ENCODE measurements at places on chromosomes 12 and 14. TPM values are rescaled to one million over a fixed set of nuclear protein-coding genes. Genes with fewer than 3 reads are reported as not detected.
A peak's percentile ranks its signal among the peaks of the same experiment; 100 is the strongest.

HOXC10 gene
- total RNA-seq: 0.16 TPM

TSHR gene
- 0.39 TPM for total RNA-seq

KRT2 gene
- not detected for total RNA-seq

SMIM41 gene
- 0.45 TPM for total RNA-seq

AVPR1A gene
- total RNA-seq: 12.1 TPM

PLEKHD1 gene
- total RNA-seq: 0.19 TPM

OR4L1 gene
- not detected for total RNA-seq

- DNase-seq: no peak
Measured at GRCh38 chr14:20757965-20758364, 10.2 kb upstream of the EDDM3B start.

DNA sequence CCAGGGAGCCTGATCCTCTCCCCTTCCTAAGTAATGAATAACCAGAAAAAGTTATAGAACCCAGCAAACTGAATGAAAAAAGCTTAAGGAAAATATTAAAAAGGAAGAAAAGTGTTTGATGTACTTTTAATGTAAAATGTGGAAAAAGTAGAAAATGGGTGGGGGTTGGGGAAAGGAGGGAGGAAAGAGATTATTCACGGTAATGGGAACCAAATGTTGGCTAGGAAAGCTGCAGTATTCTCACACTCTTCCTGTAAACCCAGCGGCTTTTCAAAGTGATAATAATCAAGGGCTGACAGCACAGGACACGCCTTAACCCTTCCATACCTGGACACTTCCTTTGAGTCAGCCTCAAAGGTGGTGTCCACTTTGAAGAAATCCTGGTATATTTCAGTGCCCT, 139.2 kb downstream of the TGFB3 start:
- no peak for DNase-seq

DNA sequence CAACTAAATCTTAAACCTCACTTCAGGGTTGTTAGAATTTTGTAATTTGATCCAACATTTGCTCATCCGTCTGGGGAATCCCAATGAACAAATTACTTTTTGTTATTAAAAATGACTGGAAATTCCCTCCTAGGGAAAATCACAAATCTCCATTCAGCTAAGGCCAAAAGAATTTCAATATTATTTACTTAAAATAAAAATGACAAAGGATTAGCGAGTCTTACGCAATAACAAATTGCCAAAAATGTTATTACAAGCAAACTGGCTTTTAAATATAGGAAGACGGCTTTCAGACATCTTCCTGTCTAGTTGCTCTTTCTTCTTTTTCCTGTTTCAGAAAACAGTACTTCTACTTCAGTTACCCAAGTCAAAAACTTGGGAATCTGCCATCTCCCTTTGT, 92.4 kb upstream of the TSPAN8 start:
- DNase-seq: no peak

GRCh38 chr14:55239320-55239719, 31.9 kb upstream of the FBXO34 start:
- no peak for DNase-seq

- DNase-seq: no peak
Measured at GRCh38 chr14:62289471-62289870, 527.3 kb downstream of the SNAPC1 start.

GRCh38 chr14:99347561-99347960, 75.6 kb upstream of the BCL11B start:
- DNase-seq: peak; percentile 57

- DNase-seq: no peak
Measured at GRCh38 chr14:50021261-50022031, 94.9 kb downstream of the VCPKMT start.

GRCh38 chr14:95484296-95484695, 32.2 kb downstream of the SYNE3 start:
- no peak for DNase-seq

- no peak for DNase-seq
Measured at GRCh38 chr12:19288603-19289244, 150.6 kb upstream of the AEBP2 start.

DNA sequence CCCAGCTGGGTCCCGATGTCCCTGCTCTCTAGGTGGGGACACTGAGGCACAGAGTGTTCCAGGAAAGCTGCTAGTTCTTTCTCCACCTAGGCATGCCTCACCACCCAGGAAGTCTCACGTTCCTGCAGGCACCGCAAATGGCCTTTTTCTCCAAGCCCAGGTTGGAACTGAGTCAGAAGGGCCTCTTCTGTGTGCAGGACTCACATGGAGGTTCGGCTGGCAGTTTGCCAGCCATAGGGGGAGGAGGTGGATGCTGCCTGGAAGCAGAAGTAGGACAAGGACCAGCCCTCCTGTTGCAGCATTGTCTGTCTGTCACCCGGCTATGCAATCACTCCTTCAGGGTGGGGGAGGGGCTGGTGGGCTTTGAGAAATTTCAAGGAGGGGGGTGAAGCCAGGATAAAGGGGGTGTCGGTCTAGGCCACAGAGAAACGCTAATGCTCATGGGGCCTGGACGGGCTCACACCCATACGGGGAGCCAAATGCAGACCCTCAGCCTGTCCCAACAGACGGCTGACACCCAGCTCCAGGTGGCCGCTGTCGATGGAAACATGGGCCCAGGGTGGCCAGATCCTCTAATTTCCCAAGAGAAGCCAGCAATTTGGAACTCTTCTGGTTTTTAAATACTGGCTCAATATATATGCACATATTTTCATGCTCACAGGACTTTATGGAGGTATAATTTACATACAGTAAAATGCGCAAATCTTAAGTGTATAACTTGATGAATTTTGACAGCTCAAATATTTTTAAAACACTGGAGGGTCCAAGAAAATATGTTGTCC, 120.5 kb downstream of the PHETA1 start:
- DNase-seq: no peak

DNA sequence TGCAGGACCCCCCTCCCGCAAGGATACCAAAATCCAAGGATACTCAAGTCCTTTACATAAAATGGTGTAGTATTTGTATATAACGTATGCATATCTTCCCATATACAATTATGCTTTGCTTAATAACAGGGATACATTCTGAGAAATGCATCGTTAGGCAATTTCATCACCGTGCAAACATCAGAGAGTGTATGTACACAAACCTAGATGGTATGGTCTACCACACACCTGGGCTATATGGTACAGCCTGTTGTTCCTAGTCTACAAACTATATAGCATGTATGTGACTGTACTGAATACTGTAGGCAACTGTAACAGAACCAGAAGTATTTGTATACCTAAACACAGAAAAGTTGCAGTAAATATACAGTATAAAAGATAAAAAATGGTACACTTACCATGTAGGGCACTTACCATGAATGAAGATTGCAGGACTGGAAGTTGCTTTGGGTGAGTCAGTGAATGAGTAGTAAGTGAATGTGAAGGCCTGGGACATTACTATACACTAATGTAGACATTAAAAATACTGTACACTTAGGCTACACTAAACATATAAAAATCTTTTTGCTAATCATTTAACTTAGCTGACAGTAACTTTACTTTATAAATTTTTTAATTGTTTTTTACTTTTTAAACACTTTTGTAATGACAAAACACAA, 141.1 kb downstream of the SLC41A2 start:
- DNase-seq: no peak

DNA sequence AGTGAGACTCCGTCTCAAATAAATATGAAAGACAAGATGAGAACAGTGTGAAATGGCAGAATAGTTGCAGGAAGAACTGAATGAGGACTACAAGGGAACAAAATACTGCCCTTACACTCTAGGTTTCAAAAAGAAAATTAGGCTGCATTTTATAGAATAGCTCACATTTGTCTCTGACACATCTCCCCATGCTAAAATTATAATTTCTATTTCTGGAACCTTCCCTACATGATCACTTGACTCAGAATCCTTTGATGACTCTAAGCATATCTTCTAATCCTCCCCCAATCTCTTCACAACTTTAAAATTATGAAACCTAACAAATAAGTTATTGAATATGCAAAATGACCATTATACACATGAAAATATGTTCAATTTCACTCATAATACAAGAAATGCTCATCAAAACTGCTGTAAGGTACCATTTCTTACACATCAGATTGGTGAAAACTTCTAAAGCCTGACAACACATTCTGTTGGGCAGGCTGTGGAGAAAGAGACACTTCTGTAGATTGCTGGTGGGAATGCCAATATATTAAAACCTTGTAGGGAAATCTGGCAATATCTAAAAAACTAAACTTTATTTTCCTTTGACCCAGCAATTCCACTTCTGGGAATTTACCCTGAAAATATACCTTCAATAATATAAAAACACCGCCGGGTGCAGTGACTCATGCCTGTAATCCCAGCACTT, 4.3 kb upstream of the HIGD1C start:
- no peak for DNase-seq

DNA sequence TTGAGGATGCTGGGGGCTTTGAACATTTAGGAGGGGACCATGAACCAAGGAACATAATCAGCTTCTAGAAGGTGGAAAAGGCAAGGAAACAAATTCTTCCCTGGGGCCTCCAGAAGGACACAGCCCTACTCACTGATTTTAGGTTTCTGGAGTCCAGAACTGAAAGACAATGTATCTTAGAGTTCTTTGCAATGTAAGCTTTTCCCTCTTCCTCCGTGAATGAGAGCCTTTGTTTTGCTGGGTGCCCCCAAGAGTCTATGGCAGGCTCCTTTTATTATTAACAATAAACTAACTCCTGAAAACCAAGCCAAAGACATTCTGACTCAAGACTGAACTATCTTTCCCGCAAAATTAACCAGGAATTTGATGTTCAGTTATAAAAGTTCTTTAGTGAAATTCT, 204.1 kb downstream of the STXBP6 start:
- DNase-seq: no peak

GRCh38 chr12:52037248-52037861, 13.9 kb upstream of the NR4A1 start:
- DNase-seq: no peak

DNA sequence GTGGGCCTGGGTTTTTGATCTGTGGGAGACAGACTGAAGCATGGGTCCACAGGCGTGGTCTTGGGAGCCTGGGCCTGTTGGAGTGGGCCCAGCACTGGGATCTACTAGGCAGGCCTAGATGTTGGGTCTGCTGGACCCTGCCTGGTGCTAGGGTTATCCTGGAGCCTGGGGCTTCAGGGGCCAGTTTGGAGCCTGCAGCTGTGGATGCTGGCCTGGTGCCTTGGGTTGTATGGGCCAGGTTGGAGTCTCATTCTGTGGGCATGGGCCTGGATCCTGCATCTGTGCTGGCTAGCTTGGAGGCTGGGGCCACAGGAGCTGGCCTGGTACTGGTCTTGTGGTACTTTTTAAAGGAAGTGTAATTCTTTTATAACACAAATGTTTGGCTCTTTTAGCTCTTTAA, 68.0 kb downstream of the GPHN start:
- DNase-seq: no peak

GRCh38 chr12:95802482-95803270, 12.1 kb upstream of the NTN4 start:
- DNase-seq: no peak

- DNase-seq: no peak
Measured at GRCh38 chr12:103160622-103161021, 203.1 kb downstream of the ASCL1 start.

GRCh38 chr14:32622742-32623141, 293.6 kb downstream of the AKAP6 start:
- DNase-seq: no peak

- DNase-seq: no peak
Measured at GRCh38 chr12:43292699-43293098, 259.3 kb downstream of the ADAMTS20 start.

- DNase-seq: no peak
Measured at GRCh38 chr12:19201661-19202060, 72.1 kb downstream of the PLEKHA5 start.

DNA sequence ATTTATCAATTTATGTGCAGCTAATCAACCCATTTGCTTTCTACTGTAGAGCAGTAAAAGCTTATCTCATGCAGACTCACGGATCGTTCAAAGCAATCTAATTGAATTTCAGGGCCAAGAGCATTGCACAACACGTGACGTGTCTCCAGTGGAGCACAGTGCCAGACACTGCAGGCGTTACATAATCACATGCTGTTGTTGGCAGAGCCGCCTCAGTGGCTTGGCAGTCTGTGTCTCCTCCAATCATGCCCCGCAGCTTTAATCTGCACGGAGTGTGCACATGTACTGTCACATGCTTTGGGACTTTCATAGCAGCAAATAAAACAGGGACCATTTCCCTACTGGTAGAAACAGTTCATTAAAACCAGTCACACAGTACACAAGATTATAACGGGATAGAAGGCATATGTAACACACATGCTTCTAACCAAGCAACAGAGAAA, 309.3 kb downstream of the ITPR2 start:
- DNase-seq: peak; percentile 93

DNA sequence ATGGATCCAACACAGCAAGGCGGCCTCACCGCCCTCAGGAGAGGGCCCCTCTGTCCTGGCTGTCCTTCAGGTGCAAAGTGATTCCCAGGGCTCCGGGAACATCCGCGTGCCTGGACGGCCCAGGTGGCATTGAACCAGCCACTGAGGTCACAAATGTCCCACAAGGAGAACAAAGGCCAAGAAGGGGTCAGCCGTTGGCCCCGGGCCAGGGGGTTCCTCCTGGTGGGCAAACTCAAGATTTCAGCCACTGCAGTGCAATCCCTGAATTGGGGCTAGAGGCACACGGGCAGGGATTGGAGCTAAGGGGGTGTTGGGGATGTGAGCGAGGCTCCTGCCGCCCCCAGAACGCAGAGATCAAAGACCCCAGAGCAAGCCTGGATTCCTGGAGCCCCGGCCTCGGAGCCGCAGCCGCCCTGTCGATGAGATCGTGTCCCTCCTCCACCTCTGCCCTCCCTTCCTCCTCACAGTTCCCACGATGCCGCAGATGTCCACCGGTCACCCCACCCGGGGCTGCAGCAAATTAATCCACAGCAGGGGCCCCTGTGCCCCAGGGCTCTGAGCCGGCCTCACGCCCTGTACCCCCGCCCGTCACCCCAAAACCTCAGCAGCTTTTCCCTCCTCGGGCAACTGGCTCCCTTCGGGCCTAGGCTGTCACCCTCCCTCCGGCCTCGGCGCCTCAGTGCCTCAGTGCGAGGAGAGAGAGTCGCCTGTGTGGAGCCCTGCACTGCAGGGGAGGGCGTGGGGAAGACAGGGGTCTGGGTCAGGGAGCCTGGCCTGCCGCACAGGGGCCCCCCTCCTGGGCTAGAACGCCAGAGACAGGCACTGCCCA, 56.7 kb upstream of the GALNT9 start:
- no peak for DNase-seq

GRCh38 chr12:45779936-45780335, 50.4 kb downstream of the ARID2 start:
- no peak for DNase-seq

- no peak for DNase-seq
Measured at GRCh38 chr14:101062065-101062450, 158.5 kb upstream of the RTL1 start.

DNA sequence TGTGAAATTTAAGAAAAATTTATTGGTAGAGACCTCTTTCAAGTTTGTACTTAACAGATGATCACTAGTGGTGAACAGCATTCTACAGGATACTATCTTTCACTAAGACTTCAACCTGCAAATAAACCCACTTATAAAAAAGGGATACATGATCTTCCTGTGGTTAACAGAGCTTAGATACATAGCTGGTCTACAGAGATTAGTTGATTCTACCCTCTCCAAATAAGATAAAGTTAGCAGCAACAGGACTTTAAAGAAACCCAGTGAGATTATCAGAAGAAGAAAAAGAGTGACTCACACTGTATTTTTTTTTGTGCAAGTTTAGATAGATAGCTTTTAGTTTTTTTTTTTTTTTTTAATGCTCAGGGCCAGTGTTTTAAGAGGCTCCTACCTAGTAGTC, 34.5 kb downstream of the USP44 start:
- DNase-seq: no peak
